ENCODE measurements at places on chromosomes 4 and X.

DNA sequence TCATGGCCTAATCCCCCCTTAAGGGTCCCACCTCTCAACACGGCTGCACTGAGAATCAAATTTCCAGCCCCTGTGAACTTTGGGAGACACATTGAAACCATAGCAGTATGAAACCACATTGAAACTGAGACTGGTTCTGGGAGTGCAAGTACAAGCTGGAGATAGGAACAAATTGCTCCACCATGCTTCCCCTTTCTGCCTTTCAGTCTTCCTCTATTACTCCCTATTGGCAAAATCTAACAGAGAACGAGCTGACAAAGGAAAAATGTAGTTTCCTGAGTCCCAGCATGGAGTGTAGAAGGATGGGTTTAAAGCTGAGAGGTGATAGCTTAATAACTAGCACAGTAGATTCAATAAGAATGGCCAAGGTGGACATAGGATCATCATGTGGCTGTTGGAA, 161.7 kb upstream of the RPL34 start:
- no peak for DNase-seq

GRCh38 chr4:180304321-180304720, 1938.9 kb upstream of the TENM3 start:
- DNase-seq, result no peak

- no peak for DNase-seq
Measured at GRCh38 chr4:138181287-138181686, 60.9 kb downstream of the SLC7A11 start.

DNA sequence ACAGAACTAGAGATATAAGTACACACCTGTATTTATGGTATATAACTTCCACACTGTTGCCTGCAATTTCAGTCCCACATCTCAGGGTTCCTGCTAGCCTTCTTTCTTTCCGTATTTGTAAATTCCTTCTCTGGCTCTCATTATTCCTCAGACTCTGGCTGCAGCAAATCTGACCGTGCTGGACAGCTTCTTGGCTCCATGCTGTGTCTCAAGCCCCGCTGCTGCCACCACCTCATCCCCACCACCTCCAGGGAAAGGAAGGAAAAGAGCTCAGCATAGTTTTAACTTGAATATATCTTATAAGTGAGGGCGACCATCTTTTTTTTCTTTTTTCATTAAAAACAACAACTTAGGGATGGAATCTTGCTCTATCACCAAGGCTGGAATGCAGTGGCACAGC, 155.6 kb upstream of the CXCL13 start:
- no peak for DNase-seq

DNA sequence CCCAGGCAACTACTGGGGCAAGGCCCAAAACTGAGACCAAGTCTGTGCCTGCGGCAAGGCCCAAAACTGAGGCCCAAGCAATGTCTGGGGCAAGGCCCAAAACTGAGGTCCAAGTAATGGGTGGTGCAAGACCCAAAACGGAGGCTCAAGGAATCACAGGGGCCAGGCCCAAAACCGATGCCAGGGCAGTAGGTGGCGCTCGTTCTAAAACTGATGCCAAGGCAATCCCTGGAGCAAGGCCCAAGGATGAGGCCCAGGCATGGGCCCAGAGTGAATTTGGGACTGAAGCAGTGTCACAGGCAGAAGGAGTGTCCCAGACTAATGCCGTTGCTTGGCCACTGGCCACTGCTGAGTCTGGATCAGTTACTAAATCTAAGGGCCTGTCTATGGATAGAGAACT, 2.7 kb downstream of the GPRASP2 start:
- no peak for DNase-seq

DNA sequence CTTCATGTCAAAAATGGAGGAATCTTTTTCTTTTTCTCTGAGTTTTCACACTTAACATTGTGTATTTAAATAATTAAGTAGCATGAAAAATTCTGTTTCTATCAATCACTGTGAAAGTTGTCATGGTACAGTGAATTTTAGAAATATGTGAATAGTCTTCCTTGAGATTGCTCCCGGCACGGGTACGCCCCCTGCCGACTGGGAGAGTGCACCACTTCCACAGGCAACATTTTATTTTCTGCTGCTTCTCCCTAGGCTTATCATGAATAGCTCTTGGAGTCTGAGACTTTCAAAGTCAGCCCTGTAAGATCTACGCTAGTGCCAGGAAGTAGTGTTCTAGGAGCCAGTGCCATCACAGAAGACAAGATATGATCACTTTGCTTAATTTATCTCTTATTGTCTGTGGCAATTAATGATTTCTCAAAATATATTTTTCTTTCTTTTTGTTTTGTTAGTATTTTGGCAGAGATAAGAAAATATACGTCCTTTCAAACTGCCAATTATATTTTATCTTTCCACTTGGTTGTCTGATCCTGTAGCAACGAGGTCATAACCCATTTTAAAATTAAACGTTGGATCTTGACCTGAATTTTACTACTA, 763.8 kb upstream of the AADAT start:
- DNase-seq, result no peak

- DNase-seq, result no peak
Measured at GRCh38 chrX:131853440-131853839, 169.7 kb upstream of the STK26 start.

- DNase-seq, result no peak
Measured at GRCh38 chr4:89834486-89835209, 2.3 kb downstream of the SNCA start.

- no peak for DNase-seq
Measured at GRCh38 chrX:2185341-2186082, 315.3 kb downstream of the DHRSX start.

DNA sequence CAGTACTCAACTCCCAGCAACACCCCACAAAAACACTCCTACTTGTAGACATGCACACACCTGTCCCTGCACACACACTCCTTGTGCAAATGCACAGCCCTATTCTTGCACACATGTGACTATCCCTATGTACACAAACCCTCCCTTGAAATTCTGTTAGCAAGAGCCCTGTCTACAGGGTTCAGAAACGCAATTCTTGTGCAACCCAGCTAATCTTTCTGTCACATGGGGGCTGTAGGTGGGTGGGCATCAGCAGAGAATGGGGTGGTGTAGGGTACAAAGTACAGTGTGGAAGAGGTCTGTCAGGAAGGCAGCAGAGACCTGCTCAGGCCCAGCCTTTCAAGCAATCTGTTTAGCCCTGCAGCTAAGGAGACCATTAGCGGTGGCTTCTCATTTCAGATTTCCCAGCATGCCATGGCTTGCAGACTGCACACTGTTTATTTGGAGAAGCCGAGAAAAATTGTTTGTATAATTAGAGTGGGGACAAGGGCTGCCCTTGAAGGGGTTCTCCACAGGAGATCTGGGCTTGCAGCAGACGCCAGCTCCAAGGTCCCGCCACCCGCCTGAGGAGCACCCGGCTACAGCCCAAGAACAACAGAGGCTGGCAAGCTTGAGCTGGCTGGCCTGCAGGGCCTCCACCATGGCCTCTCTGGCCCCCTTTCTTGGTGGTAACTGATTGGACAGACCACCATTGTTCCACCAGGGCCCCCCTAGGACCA, 144.0 kb upstream of the PJA1 start:
- no peak for DNase-seq

GRCh38 chrX:109830704-109831206, 97.7 kb upstream of the ACSL4 start:
- peak; percentile 41 for DNase-seq

DNA sequence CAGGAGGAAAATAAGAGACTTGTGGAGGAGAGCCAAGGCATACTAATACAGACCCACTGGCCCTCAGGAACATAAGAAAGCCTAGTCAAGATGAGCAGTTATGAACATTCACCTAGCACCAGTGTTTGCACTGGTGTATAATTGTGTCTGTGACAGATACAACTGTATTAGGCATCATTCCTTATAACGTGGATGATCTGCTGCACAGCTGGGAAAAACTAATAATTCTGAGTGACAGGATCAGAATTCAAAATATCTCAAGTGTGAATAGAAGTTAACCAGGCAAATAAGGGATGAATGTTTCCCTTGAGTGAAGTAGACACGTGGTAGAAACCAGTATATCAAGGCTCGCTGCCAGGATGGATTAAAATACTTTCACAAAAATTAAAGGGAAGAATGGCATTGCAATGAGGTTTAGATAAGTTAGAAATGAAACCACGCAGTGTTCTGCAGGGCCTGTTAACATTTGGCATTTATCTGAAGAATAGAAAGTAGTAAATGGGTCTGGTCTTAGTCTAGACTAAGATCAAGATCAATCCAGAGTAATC, 325.9 kb downstream of the EPHA5 start:
- no peak for DNase-seq

DNA sequence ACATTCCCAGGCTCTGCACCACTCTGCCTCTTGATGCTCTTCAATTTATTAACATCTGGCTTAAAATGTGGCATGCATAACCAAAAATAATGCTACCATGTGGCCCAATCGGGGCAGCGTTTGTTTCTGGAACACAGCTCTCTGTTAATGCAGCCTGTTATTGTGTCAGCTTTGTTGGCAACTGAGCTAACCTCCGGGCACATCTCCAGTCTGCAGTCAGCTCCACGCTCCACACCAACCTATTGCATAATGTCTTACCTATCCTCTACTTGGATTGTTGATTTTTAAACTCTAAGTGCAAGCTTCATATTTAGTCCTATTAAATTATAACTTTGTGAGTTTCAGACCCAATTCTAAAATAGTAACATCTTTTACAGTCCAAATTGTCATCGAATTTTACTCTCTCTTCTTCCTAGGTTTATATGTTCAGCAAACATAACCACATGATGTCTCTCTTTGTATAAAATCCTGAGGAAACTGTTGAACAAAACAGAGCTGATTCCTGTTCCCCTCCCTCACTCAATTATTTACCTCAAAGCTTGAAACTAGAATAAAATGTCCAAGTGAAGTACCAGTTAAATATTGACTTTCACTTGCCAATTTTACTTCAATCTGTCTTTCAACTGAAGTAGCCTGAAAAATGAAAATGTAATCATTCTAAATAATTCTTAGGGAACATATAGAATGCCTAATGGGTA, 92.2 kb upstream of the RAPGEF2 start:
- DNase-seq, result peak; percentile 69

DNA sequence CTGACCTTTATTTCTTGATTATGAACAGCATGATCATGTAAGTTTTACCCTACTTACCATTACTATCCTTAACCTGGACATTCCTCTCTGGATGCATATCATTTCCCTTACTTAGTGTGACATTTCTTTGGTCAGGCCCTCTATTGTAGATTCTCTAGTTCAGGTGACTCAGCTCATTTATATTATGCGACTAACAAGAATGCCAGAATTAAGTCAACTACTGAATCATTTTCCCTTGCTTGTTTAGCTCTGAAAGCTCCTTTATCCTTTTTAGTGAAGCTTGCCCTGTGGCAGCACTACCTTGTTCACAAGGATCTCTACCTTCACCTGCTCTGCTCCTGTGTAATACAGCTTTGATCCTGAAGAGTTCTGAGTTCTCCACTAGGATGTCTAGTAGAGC, 15.1 kb upstream of the UGT2B17 start:
- DNase-seq, result no peak

GRCh38 chrX:137067147-137067546, 33.4 kb upstream of the GPR101 start:
- DNase-seq, result no peak

- no peak for DNase-seq
Measured at GRCh38 chr4:39713691-39714090, 15.8 kb downstream of the UBE2K start.

- peak; percentile 70 for DNase-seq
Measured at GRCh38 chrX:16839852-16840460, 30.2 kb downstream of the RBBP7 start.

GRCh38 chr4:173859091-173859713, 329.2 kb upstream of the HAND2 start:
- DNase-seq, result no peak

DNA sequence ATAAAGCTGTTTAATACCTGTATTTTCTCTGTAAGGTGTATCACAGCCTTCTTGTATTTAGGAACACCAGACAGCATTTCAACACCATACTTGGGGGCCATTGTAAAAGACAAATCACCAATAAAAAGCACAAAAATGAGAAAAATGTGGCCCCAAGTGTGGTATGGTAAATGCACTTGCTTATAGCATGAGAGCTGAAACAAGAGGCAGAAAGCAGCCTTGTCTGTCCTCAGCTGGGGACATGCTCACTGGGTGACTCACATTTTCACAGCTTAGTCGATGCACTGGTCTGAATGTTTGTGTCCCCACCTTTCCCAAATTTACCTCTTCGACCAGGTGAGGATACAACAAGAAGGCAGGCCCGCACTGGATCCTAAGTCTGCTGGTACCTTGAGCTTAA, 639.7 kb upstream of the AGA start:
- no peak for DNase-seq

GRCh38 chr4:102585329-102585728, 84.2 kb downstream of the NFKB1 start:
- no peak for DNase-seq

DNA sequence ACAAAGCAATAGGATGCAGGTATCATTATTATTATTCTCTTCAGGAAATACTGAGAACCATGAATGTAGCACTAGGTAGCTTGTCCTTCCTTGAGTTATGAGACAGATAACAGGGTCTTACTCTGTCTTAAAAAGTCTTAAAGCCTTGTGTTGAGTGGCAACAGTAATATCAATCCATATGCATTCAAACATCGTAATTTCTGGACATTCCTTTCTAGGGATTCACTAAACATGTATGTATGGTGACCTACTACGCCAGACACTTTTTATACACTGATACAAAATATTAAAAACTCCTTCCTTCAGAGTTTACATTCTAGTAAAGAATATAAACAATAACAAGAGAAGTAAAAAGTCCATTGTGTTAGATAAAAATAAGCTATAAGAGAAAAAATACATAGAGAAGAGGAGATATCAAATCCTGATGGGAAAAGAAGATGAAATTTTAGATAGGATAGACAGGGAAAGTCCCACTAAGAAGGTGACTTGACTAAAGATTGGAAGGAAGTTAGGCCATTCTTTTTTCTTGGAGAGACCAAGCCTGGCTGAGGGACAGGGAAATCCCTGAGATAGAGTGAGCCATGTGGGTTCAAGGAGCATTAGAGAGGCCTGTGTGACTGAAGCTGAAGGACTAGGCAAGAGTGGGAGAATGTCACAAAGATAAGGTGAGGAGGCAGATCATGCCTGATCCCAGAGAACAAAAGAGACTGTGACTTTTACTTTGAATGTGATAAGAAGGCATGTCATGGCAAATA, 5.0 kb upstream of the DDX60L start:
- DNase-seq, result no peak

- DNase-seq, result no peak
Measured at GRCh38 chrX:22203186-22203585, 69.5 kb upstream of the CBLL2 start.

GRCh38 chrX:15206306-15206705, 63.6 kb downstream of the ASB9 start:
- DNase-seq, result peak; percentile 46

All from NCI-H226 (cell line).